ENCODE measurements at places on chromosomes 12 and 14.
A peak's percentile ranks its signal among the peaks of the same experiment; 100 is the strongest.

DNA sequence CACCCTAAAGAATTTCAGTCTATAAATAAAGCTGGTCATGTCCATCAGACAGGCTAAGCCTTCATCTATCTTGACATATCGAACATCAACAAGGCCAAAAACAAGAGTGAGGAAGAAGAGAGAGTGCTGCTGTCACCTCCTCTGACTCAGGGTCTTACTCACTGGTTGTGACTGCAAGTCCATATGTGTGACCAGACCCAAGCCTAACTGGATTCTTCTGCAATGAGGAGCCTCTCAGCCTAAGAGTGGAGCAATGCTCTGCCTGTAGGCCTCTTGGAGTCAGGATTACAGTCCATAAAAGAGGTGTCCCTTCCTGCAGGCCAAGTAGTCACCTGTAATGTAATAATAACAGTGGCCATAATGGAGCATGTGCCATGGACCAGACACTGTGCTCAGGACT, 121.2 kb upstream of the SLC35F4 start:
- DNase-seq: no peak

- DNase-seq: no peak
Observed at GRCh38 chr12:80212938-80213645, 113.8 kb downstream of the OTOGL start.

GRCh38 chr14:70711451-70711850, 69.7 kb downstream of the TTC9 start:
- DNase-seq: no peak

- no peak for DNase-seq
Observed at GRCh38 chr14:20632831-20633691, 8.4 kb downstream of the OR6S1 start.

GRCh38 chr12:34033628-34034296, 11.5 kb downstream of the ALG10 start:
- DNase-seq: peak; percentile 13

Data from HCT116 (cell line).